ENCODE measurements at places on chromosomes 4 and X.

- no peak for DNase-seq
Observed at GRCh38 chr4:70994387-70995099, 1.1 kb downstream of the DCK start.

DNA sequence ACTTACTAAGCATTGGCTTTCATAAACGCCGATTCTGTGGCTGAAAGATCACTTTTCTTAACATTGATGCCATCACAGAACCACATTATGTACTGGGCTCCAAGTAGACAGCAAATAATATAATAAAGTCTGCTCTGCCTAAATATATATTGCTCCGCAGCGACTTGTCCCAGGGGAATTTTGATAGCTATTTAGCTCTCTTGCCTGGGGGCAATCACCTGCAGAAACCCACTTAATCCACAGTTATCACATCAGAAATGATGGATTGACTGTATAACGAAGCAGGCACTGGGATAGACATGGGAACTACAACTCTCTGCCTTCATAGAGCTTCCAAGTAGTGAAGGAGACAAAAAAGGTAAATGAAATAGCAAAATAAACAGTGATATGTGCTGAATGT is 48.0 kb upstream of the MYOZ2 start:
- no peak for DNase-seq

DNA sequence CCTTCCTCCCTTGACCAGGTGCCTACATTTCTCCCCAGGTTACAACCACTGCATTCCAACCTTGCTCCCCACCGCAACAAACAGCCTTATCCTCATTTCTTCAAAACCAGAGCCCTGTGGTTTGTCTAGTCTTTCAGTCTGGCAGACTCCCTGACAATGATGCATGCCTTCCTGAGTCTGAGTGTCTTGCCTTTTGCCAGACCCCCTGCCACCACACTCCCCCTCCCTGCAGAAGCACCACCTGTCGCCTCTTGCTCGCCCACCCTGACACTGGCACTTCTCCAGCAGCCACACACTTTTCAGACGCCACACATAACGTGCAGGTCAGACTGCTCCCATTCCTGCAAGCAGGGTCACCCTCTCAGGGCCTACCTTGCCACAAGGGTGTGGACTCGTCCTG is 349.2 kb upstream of the NOCT start:
- DNase-seq: no peak

GRCh38 chrX:57977992-57978391 is 67.7 kb upstream of the ZXDA start:
- DNase-seq: no peak

GRCh38 chr4:45776146-45776545 is 347.7 kb downstream of the GABRG1 start:
- no peak for DNase-seq

DNA sequence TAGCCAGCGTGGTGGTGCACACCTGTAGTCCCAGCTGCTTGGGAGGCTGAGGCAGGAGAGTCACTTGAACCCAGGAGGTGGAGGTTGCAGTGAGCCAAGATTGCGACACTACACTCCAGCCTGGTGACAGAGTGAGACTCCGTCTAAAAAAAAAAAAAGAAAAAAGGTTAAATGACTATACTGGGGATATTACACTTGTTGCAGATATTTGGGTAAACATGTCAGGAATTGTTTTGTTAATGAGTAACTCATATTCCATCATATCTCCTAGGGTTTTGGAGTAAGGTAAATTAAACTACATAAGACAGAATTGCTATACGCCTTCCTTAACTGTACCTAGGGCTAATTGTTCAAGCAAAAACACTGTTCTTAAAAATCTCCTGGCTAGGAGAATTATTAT is 291.4 kb upstream of the IGFBP7 start:
- no peak for DNase-seq

GRCh38 chr4:86388252-86388651 is 28.4 kb upstream of the MAPK10 start:
- DNase-seq: no peak

- DNase-seq: no peak
Observed at GRCh38 chr4:92241094-92241493, 62.7 kb upstream of the GRID2 start.

GRCh38 chr4:2816401-2816954 is 23.6 kb downstream of the SH3BP2 start:
- DNase-seq: no peak

DNA sequence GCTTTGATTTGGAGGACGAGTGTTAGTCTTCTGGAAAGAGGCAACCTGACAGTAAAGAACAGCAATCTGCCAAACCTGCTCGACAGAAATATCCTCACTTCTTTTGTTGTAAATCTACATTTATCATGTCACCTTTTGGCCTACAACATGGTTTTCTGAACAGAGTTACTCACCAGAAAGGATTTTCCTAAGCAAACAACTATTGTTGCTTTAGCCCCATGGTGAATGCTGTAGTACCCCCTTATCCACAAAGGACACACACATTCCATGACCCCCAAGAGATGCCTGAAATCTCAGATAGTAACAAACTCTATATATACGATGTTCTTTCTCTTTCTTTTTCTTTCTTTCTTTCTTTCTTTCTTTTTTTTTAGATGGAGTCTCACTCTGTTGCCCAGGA is 42.7 kb downstream of the TMEM150C start:
- DNase-seq: no peak

- DNase-seq: no peak
Observed at GRCh38 chr4:27921231-27921630, 1060.6 kb downstream of the STIM2 start.

- DNase-seq: no peak
Observed at GRCh38 chr4:139560406-139561104, 4.5 kb upstream of the SETD7 start.

DNA sequence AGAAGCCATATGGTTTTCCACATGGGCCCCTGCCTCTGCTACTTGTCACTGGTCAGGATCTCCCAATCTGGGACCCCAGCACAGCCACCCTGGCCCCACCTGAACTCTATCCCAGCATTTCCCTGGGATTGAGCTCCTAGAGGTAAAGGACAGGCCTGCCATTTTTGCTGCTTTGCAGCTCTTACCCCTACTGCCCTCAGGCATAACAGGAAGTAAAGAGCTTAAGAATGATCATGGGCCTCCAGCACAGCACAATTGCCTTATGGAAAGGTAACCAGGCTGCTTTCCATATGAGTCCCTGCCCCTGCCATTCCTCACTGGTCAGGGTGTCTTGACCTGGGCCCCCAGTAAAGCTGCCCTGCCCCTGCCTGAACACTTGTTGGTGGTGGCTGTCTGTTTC is 254.9 kb upstream of the ZCCHC13 start:
- DNase-seq: no peak

DNA sequence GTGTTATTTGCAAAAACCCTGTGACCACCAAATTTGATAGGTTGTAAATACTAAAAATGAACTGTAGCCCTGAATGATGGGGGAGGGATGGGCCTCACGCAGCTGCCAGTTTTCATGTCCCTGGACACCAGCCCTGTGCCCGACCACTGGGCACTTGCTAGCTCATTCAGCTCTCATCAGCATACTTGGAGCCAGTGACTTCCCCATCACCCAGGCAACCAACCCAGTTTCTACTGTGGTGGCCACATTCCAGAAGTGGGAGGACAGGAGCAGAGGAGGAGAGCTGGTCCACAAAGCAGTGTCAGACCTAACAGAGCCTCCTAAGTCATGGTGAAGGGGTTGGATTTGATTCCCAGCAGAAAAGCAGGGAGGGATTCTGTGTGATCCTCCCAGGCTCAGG is 128.2 kb downstream of the CPEB2 start:
- DNase-seq: no peak

DNA sequence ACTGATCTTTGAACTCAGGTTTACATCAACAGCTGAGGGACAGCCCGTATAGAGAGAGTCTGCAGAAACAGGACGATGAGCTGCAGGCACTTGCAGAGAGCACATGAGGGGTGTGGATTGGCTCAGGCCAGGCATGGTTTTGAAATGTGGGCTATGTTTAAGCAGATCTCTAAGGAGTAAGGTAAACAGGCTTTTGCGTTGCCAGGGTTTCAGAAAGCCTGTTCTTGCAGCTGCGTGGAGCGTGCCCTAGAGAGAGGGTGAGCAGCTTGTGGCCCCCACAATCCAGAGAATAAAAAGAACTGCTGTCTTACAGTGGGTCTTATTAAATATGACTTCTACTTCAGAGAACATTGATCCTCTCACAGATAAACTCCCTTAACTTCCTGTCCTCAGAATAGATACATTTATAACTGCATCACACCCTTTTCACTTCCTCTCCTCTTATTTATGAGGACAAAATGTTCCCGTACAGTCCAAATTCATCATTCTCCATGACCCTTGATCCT is 64.1 kb downstream of the TMA16 start:
- DNase-seq: no peak

DNA sequence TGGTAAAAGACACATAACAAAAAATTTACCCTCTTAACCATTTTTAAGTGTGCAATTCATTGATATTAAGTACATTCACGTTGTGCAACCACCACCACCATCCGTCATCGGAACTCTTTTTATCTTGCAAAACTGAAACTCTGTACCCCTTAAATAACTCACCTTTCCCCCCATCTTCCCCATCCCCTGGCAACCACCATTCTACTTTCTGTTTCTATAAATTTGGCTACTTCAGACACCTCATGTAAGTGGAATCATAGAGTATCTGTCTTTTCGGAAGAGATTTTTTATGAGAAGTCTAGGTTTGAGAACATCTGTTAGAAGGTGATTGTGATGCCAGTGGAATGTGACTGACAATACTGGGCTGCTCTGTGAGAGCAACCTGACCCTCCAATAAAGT is 39.8 kb upstream of the CCDC149 start:
- DNase-seq: no peak

DNA sequence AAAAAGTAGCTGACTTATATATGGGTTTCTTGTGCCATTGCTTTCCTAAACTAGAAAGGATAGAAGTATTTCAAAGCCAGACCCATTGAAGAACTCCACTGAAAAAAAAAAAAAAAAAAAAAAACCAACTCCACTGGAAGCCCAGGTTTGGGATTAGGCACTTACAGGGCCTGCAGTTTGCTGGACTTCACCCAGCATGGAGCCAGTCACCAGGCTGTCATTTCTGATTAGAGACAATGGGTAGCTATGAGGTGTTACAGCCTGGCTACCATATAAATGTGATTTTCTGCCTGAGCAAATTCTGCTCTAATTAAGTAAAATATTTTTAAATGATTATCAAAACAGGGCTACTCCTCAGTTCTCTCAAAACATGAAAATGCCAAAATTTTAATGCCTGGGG is 49.5 kb downstream of the HS6ST2 start:
- DNase-seq: no peak

Data from brain pericyte (primary cell).